RPMI7951 (cell line): ENCODE measurements at places on chromosomes 6 and 20. TPM values are rescaled to one million over a fixed set of nuclear protein-coding genes. Genes with fewer than 3 reads are reported as not detected.
A peak's percentile ranks its signal among the peaks of the same experiment; 100 is the strongest.

- DNase-seq: peak; percentile 85
These were observed 171.4 kb downstream of the ZFAND3 start for GRCh38 chr6:37990762-37991525.

- peak; percentile 40 for DNase-seq
These were observed 20.1 kb downstream of the C6orf141 start for GRCh38 chr6:49570474-49571079.

CD40 gene
- 0.72 and 1.7 TPM in 2 replicates for total RNA-seq

- no peak for DNase-seq
These were observed 42.9 kb upstream of the UFL1 start for GRCh38 chr6:96478695-96479094.

TSPO2 gene
- not detected in 2 replicates for total RNA-seq

GRCh38 chr6:33886673-33887144 is 82.9 kb upstream of the MLN start:
- peak; percentile 64 for DNase-seq

- peak; percentile 72 for DNase-seq
These were observed 224.5 kb upstream of the AGPAT4 start for GRCh38 chr6:161498359-161498758.

GRCh38 chr20:41038878-41039404 is 10.3 kb downstream of the TOP1 start:
- no peak for DNase-seq

- peak; percentile 40 for DNase-seq
These were observed 70.0 kb downstream of the CEBPB start for GRCh38 chr20:50260479-50261221.

GRCh38 chr20:44151621-44152416 is 35.2 kb downstream of the JPH2 start:
- peak; percentile 83 for DNase-seq

- no peak for DNase-seq
These were observed 4.6 kb downstream of the RPP21 start for GRCh38 chr6:30349421-30350177.

DNA sequence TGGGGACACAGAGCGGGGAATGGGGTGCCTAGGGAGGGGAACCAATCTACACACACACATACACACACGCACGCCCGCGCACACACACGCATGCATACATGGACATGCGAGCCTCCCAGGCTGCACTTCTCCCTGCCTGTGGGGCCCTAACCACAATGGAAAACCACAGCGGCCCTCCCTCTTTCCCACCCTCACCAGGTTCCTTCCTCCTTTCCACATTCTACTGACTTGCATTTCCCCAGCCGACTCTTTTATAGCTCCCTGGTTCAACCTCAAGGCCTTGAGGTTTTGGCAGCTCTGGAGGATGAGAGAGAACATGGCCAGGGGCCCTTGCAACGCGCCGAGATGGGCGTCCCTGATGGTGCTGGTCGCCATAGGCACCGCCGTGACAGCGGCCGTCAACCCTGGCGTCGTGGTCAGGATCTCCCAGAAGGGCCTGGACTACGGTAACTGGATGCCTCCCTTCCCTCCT is at the start of gene BPI:
Gene BPI (plus strand): TSS at position 249 of the 472 bp plus-strand sequence. CDS start 68 bp downstream, at position 317.
- peak; percentile 98 for DNase-seq
